ENCODE measurements at places on chromosomes 7 and 10.

GRCh38 chr7:29494350-29494749, 69.3 kb upstream of the PRR15 start:
- DNase-seq: no peak

- no peak for DNase-seq
Measured at GRCh38 chr7:33477719-33478480, 348.5 kb downstream of the BBS9 start.

DNA sequence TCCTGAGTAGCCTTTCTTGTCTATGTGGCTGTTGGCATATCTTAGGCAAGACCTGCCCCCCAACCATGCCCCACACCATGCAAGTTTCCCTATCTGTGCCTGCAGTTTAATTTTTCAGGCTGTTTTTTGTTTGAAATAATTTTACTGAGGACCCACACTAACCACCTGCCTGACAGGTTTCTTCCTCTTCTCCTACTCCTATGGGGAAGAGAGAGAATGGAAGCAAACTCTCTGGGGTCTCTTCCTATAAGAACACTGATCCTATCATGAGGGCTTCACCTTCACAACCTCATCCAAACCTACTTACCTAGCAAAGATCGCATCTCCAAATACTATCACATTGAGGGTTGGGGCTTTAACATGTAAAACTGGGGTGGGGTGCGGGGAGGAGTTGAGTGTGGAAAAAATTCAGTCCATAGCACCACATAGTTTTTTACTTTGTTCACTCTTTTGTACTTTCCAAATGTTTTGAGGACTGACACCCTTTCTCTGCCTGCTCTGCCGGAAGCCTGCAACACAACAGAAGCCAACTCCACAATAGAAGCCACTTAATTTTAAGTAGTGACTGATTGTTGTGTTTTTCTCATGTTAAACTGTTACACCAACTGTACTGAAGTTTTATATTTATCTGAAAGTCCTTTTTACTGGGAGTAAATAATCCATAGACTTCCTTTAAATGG, 67.2 kb upstream of the CSTF2T start:
- DNase-seq: no peak

DNA sequence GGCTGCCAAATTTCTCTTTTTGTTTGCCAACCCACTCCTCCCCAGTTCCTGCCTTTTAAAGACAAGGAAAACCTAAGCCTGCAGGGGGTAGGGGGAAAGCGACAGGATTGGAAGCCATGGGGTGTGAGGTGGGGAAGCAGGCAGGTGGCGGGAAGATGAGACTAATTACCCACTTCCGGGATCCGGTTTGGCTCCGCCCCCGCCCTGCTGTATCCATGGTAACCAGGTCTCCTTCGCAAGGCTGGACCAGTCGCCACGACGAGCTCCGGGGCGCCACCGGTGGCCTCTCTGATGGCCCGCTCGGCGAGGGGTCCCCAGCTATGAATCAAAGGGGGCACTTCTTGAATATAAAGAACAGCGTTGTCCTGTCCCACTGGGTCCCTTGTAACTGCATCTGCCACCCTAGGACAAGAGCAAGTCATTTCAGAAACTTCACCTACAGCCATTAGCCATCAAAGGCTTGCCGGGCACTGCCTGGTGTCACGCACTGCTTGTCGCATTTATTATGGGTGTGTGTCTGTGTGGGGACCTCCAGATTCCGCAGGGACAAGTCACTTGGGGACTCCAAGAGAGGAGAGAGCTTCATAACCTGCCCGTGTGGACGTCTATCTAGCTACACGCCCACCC, 55.4 kb upstream of the LMTK2 start:
- no peak for DNase-seq

DNA sequence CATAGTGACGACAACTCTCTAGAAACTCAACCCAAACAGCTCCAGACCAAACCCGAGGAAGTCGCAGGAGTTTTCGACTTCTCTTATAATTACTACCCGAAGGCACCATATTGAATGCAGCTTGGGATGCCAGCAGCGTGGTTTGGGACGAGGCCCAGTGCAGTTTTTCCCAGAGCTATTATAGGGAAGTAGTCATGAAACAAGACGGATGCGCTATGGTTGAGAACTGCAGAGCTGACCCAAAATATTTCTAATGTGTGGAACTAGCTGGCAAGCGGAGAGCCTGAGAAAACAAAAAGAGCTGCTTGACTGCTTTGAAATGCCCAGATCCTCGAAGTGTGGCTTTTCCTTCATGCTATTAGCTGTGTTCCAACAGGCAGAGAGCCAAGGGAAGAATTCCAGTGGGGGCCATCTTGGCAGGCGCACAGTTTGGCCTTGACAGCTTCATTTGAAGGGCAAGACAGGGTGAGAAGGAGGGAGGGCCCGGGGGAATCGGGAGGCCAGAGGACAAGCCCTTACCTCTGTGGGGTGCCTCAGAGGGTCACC, 122.7 kb downstream of the CUL2 start:
- DNase-seq: no peak

DNA sequence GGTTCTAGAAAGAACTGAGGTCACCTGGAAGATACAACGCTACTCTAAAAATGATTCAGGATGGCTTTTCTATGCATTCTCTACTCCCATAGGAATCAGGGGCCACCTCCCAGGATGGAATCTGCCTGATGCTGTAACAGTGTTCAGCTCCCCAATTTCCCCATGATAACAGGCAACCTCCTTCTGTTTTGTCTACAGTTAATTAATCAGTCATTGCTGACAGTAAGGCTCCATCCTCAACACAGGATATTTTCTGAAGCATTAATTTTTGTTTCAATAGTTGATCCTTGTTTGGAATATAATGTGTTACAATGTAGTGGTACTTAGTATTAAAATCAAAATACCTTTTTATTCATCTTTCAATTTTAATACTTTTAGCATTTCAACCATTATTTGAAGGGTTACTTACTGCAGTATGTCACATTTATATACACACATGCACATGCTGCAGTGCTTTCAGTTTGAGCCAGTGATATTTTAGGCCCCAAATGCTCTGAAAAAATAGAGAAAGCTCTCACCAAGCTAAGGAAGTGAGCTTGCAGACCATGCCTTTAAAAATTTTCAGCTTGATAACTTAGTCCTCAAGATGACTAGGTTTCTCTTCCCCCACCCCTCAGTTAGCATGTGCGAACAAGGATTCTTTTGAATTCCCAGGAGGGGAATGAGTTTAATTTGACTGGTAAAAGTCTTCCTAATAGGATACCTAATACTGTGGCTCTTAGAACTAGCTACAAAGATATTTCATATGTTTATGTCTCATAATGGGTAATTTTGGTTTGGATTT, 592 bp upstream of the PIK3CG start:
- no peak for DNase-seq

- no peak for DNase-seq
Measured at GRCh38 chr10:7275761-7276440, 134.9 kb downstream of the SFMBT2 start.

- DNase-seq: no peak
Measured at GRCh38 chr7:102454468-102454867, 10.2 kb downstream of the ALKBH4 start.

DNA sequence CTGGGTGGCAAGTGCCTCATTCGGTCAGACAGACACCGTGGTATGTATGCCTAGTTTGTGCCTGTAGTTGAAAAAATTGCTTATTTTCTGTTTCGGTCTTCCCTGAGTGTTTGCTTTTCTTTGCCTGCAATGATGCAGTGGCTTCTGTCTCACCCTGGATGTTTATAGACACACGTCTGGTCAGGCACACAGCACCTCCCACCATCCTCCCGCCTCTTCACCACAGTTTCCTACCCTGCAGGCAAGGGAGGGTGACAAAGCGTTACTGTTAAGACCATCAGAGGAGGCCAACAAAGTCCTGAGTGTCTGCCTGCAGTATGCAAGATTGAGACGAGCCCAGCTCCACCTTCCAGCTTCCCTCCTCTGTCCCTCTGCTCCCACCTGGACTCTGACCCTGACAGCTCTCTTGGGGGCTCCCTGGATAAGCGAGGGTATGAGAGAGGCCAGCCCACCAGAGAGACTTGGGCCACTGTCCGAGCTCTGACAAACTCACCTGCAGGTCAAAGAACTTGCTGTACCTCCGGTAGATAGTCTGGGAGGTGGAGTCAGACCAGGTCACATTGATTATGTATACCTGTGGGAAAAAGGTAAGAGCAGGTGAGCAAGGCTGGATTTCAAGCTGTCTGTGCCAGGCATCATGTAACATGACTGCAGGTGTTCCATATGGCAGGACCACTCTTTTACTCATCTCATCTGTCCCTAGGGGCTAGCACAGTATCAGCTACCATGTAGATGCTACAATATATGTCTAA, 54.4 kb downstream of the SH3PXD2A start:
- no peak for DNase-seq

GRCh38 chr7:132519936-132520335, 56.3 kb downstream of the PLXNA4 start:
- no peak for DNase-seq

DNA sequence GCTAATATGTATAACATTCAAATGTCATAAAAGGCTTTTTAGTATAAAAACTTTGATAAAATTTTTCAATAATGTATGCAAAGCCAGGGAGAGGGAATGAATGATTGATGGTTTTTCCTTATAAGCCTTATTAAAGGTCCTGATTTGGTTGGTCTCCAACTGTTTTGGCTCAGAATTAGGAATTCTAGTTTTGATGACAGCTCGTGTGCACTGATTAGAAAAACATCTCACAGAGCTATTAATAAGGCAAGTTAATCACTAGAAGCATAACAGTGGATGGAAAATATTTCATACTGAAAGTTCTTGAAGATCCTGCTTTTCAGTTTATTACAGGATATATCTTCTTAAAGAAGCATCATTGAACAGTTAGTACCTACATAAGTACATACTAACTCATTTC, 114.9 kb upstream of the NOBOX start:
- no peak for DNase-seq

DNA sequence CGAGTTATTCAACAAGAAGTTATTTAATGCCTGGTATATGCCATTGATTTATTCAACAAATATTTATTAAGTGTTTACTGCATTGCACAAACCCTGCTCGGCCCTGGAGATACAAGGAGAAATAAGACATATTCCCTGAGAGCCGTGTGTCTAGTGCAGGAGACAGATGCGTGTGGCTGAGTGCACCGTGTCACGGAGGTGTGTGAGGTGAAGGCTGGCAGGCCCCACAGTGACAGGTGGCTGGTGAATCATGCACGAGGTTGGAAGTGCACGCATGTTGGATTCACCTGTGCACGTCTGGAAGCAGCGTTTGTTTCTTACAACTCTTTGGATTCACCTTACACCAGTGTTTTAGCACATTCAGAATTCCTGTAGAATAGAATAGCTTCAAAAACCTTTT, 136.6 kb upstream of the SHH start:
- no peak for DNase-seq

DNA sequence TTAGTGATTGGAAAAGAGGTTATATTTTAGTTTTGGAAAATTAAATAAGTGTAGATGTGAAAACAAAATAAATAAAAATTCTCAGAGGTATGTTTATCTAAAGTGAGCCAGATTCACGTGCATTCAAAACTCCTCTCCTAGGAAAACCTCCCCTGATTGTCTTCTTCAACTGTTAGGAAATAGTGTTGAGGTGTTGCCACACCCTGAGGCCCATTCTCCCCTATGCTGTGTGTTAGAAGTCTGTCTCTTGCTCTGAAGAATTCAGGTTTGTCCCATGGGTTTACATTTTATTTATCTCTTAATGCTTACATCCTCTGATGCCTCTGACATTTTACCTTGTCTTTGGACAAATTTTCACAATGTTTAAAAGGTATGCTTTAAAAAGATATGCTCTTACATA, 40.3 kb downstream of the PTPRE start:
- no peak for DNase-seq

DNA sequence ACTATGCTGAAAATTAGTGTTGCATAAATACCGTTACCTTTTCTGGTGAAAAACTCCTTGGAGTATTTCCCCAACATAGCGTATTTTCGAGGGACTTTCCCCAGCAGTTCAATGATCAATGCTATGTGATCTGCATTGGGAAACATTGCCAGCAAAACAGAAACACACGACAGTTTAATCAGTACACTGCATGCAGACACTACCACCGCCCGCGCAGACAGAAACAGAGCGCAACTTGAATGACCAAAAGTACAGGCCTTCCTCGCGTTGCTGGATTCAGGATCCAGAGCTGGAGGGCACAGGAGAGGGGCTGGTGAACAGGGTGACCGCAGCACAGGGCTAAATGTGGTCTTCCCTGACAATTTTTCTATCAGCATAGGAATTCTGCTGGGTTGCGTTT, 111.7 kb downstream of the KMT2E start:
- DNase-seq: no peak

- DNase-seq: no peak
Measured at GRCh38 chr10:31095677-31096560, 64.3 kb upstream of the ZNF438 start.

DNA sequence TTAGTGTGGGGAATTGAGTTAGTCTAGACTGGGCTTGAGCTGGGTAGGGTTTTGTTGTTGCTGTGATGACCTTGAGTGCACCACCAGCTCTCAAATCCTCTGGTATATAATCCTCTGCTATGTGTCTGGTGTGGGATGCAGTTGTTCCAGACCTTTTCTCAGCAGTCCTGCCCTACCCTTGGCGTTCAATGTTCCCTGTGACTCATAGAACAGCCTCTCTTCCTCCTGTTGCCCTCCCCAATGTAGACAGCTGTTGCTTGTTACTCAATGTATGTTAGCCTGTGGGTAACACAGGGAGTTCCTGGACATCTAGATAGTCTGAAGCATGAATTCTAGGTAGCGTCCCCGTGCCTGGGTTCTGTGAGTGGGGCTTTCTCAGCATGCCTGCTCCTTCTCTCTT, 19.8 kb downstream of the ACBD7 start:
- no peak for DNase-seq

GRCh38 chr10:69315610-69316312, 37.5 kb downstream of the HK1 start:
- no peak for DNase-seq

GRCh38 chr7:29573567-29573966, 9.9 kb downstream of the PRR15 start:
- no peak for DNase-seq

- DNase-seq: no peak
Measured at GRCh38 chr10:48473704-48474103, 131.2 kb downstream of the ARHGAP22 start.

DNA sequence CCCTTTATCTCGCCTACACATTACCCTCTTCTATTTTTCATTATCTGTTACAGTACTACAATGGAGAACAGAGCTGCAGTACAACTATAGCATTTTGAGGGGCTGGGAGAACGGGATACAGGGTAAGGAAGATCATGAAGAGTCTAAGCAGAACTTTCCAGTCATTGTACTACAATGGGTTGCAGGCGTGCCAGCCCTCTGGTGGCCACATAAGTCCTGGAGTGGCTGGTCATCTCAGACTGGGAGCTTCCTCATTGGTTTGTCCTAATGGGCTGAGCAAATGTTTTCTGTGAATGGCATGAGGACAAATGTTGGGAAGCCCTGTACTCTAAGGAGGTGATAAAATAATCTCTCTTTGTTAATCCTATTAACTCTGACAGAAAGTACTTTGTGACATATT, 33.0 kb downstream of the TMEM106B start:
- no peak for DNase-seq

GRCh38 chr7:95334447-95334846, 10.1 kb upstream of the PON1 start:
- no peak for DNase-seq

- DNase-seq: no peak
Measured at GRCh38 chr7:118057404-118057803, 126.6 kb upstream of the LSM8 start.

GRCh38 chr7:90816511-90817142, 220.5 kb downstream of the CDK14 start:
- no peak for DNase-seq
